ENCODE measurements at places on chromosomes 16 and 17.

- DNase-seq, result no peak
Measured at GRCh38 chr16:19896951-19897350, 12.3 kb upstream of the GPRC5B start.

GRCh38 chr16:56477096-56477878 is 25.9 kb downstream of the OGFOD1 start:
- DNase-seq, result no peak

DNA sequence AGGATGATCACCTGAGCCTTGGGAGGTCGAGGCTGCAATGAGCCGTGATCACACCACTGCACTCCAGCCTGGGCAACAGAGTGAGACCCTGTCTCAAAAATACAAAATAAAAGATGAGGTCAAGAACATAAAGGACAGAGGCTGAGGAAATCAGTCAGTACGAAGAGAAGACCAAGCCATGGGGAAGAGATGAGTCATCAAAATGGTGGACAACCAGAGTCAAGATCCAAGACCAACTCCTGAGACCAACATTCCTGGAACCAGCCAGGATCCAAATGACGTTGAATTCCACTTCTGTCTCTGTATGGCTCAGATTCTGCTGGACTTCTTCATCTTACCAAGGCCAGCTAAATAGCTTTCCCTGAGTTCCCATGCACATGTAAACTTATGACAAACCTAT is 44.8 kb upstream of the NOG start:
- no peak for DNase-seq

GRCh38 chr16:85640254-85640558 is 27.1 kb downstream of the GSE1 start:
- DNase-seq, result no peak

DNA sequence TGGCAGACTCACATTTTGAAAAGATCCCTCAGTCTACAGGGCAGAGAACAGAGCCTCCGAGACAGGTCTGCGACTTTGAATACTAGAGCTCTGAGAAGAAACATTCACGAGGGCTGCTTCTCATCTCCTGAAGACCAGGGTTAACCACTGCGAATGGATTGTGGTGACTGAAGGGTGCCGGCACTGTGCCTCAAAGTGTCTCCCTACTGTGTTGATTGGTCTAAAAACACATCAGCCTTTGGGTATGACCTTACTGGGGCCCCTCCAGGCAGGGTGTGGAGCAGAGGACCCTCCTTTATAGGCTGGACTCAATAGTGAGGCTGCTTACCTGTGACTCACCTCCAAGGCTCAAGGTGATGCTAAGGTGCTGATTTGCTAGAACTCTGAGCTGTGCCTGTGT is 2.6 kb upstream of the LGALS9 start:
- DNase-seq, result no peak

GRCh38 chr17:47077576-47077975 is 98.5 kb upstream of the RPRML start:
- DNase-seq, result no peak

- no peak for DNase-seq
Measured at GRCh38 chr17:43169561-43170139, 1.4 kb upstream of the NBR1 start.

DNA sequence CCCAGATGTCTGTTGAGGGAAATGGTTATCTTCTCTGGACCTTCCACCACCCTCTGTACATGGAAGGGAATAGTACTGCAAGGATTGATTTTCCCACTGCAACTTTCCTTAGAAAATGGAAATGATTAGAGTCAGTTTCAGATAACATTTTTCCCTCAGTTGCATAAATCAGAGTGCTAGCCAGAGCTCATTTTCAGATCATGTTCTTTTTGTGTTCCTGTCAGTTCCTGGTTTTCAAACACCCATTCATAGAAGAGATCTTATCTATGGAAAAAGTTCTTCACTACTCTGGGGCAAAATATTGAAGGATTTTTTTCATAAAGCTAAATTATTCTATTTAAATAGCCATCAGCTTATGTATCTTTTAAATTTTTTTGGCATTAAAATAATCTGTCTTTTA is 11.7 kb upstream of the COX10 start:
- DNase-seq, result no peak

DNA sequence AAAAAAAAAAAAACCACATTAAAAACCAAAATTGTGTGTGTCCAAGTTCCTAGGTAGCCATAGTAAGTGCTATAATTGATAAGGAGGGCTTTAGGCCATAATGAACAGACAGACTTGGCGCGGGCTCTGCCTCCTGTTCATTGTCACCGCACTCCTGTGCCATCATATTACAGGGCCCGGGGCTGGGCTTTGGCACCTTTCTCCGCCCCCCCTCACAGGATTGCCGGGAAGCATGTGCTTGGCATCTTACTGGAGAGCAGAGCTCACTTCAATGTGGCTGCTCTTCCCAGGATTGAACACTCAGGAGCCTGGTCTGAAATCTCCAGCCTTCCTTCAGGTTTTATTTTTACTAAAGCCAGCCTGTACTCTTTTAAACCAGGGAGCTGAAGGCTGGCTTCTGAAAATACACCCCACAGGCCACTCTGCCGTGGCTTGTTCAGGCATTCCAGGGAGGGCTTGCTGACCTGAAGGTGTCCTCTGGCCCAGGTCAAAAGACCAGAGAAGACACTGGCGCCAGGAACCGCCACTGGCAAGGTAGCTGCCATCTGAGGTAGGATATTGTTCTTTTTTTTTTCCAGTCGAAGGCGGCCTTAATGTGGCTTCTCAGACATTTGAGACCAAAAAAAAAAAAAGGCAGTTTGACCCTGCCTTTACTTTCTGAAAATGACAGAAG is 39.3 kb downstream of the DHRS7B start:
- DNase-seq, result no peak

- DNase-seq, result peak; percentile 31
Measured at GRCh38 chr17:30378241-30378824, 394 bp upstream of the CPD start.

DNA sequence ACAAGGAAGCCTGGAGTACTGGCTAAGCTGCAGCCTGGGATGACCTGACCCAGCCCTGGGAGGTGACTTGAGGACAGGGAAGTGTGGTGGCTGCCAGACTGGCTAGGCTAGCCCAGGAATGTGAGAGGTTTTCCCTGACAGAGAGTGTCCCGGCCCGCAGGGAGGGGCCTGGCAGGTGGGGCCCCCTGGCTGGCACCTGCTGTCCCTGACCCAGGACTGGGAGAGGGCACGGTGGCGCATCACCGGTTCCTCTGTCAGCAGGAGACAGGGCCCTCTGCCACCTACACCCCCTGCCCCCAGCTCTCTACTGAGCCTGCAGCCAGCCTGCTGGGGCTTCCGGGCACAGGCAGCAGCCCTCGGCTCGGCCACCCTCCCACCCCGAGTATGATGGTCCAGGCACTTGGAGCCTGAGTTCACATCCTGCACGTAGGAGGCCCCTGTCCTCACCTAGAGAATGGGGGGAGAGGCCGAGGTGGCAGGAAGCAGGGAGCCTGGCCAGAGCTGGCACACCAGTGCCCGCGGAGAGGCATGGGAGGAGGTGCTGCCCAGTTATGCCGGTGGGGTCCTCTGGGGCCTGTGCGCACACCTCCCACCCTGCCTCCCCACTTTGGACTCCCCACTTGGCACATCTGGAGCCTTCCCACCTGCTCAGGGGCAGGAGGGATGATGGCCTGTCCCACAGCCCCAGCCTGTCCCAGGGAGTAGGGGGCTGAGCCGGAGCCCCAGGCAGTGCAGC is 528 bp downstream of the PRSS27 start:
- DNase-seq, result no peak

GRCh38 chr16:71288570-71288889 is 672 bp downstream of the CMTR2 start:
- DNase-seq, result no peak

GRCh38 chr17:57412520-57413096 is 156.3 kb downstream of the MSI2 start:
- DNase-seq, result no peak

DNA sequence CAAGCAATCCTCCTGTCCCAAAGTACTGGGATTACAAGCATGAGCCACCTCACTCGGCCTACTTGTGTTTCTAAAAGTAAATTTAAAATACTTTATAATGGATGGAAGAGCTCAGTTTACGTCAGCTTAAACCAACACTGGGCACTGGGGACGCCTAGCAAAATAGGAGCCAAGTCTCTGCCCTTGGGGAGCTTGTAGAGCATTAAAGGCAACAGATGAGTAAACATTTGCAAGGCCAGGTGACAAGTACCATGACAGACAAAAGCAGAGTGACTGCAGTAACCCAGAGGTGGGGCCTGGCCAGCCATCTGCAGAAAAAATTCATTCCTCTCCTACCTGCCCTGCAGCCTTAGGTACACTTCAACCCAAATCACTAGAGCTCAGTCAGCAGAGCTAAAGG is 12.1 kb upstream of the NLK start:
- DNase-seq, result peak; percentile 74

GRCh38 chr17:29694918-29695563 is 72.3 kb upstream of the CORO6 start:
- DNase-seq, result no peak

GRCh38 chr17:12028611-12029010 is 7.9 kb downstream of the MAP2K4 start:
- no peak for DNase-seq

DNA sequence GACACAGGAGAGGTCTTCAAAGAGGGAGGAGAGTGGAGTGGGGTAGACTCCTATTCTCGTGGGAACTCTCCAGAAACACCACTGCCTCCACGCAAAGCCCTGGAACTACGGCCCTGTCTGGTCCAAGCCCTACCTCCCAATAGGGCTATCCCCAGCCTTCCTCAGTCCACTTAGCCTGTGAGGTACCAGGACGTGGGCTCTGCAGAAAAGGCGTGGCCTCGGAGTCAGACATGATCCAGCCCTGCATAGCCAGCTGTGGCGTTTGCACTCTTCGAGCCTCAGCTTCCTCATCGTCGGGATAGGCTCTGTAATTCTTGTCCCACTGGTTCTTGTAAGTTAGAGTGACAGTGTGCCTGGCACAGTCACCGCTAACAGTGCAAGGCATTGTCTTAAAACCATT is 13.8 kb downstream of the ENDOV start:
- no peak for DNase-seq

GRCh38 chr17:37791447-37792399 is 46.9 kb upstream of the HNF1B start:
- DNase-seq, result no peak

- no peak for DNase-seq
Measured at GRCh38 chr16:50743581-50744225, 1.8 kb downstream of the CYLD start.

DNA sequence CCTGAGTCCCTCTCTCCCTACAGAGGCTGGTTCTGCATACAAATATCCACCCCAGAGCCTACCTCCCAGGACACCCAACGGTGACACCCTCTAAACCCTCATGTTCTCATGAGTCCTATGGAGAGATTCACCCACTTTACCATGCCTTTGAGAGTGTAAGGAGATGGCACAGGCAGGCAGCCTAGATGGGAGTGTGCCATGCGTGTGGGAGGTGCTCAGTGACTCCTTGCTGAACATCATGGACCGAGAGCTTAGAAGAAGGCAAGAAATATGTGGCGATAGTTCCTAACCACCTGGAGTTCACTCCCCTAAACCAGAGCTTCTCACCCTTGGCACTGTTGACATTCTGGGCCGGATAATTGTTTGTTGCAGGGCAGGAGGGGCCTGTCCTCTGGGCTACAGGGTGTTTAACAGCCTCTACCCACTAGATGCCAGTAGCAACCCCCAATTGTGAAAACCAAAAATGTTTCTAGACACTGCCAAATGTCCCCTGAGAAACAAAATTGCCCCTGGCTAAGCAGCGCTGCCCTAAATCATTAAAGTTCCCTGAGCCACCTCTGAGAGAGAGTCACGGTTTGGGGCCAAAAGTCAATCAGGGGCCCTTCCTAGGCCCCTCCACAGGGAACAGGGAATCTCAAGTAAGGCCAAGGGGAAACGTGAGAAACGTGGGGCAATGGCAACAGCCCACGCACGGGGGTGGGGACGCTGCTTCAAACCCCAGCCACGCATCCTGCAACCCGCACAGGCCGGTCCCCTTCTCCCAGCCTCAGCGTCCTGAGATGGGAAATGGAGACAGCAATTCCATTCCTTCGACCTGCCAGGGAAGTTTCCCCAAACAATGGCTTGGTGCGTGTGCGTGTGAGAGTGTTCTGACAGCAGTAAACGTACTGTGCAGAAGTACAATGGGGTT is 66.8 kb downstream of the C16orf78 start:
- DNase-seq, result no peak

- no peak for DNase-seq
Measured at GRCh38 chr16:17459903-17460521, 10.7 kb downstream of the XYLT1 start.

DNA sequence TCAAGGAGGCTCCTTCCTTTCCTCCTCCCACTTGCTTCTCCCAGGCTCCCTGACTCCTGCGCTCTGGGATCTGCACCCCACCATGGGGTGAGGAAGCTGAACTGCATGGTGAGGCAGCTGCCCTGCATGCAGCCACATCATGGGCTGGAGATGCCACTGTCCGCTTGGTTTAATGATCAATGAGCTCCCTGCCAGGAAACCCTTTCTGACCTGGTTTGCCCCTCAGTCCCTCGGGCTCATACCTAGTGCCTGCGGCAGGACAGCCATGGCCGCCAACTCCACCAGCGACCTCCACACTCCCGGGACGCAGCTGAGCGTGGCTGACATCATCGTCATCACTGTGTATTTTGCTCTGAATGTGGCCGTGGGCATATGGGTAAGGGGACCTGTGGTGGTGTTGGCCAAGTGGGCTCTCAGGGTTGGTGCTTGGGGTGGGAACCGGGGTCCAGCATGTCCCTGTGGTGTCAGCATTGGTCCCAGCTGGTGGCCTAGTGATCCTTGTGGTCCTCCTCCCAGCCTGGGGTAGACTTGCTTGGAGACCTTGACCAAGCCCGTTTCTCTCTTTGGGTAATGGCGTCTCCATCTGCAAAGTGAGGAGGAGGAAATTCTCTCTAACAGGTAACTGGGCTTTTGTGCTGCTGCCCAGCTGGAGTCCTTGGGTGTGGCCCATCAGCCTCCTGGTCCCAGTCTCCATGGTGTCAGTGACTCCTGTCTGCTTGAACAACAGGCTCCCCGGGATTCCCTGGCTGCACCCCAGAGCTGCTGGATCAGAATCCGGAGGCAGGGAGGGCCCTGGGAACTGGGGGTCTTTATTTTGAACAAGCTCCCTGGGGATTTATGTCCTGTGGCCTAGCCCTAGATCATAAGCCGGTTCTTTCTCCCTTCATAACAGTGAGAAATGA is at the start of gene SLC5A10:
Gene SLC5A10 (plus strand): TSS at position 225 of the 902 bp plus-strand sequence. CDS start 41 bp downstream, at position 266.
- no peak for DNase-seq

DNA sequence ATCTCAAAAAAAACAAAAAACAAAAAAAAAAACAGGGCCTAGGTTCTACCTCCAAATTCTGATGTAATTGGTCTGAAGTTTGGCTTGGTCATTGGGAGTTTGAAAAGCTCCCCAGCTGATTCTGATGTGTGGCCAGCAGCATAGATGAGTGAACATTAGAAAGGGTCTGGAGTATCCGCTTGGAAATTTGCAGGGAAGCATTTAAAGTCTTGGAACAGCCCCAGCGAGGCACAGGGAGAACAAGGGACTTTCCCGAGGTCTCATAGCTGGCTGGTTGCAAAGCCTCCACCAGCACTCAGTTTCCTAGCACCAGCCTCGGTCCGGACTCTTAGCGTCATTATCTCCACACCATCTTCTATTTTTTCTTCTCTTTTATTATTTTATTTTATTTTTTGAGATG is 70.8 kb downstream of the RAB11FIP4 start:
- no peak for DNase-seq

GRCh38 chr16:78128913-78129312 is 29.5 kb downstream of the WWOX start:
- DNase-seq, result no peak
